ENCODE measurements at places on chromosomes 3 and 15.

DNA sequence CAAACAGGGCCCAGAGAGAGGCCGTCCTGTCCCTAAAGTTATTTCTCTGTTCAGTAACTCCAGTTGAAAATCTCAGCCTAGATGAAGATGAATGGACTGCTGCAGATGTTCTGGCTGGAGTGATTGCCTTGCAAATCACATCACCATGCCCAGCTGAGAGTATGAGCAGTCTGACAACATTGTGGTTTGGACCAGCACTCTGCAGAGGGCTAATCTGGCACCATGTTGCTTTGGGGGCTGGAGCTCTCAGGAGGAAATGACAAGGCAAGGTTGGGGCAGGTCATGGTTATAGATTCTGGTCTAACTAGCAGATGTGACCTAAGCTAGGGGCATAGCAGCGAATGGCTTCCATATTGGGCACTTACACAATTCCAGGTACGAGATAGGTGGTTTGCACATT, 314.2 kb downstream of the CLSTN2 start:
- no peak for DNase-seq

GRCh38 chr3:143241481-143241951, 121.9 kb downstream of the CHST2 start:
- DNase-seq = no peak

- no peak for DNase-seq
Observed at GRCh38 chr15:47470983-47471382, 246.3 kb upstream of the SEMA6D start.

DNA sequence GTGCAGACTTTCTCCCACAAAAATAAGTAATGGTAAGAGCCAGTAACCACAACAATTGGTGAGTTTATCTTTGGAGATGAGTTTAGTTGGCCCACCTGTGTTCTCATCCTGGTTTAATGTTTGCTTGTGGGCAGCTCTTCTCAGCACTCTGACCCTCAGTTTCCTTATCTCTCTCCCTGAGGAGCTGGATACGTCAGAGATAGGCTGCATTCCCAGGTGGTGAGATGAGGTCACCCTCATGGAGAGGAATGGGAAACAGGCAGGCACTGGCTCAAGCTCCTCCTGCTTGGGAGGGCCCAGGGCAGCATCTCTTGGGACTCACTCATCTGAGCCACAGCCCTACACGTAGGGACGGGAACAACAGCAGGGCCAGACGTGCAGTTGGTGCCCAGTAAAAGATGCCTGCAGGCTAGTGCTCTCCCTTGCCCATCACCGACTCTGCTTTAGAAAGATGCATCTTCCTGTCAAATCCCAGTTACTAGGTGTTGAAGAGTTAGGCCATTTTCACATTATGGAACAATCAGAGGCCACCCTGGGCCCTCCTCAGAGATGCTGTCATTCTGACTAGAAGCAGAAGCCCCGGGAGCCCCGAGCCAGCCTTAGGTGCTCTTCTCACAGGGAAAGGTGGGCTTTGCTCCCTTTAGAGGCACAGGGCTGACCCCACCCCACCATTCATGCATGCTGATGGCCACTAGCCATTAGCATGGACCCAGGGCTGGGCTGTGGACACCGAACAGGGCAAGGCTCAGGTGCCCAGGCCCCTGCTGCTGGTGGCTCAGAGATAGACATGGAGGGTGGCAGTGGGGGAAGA, 59.7 kb downstream of the GRIP2 start:
- DNase-seq = no peak

GRCh38 chr15:64911311-64912186, at the start of gene ANKDD1A:
Gene ANKDD1A (plus strand): TSS chr15:64911902. CDS start chr15:64911931, 29 bp downstream.
- no peak for DNase-seq

DNA sequence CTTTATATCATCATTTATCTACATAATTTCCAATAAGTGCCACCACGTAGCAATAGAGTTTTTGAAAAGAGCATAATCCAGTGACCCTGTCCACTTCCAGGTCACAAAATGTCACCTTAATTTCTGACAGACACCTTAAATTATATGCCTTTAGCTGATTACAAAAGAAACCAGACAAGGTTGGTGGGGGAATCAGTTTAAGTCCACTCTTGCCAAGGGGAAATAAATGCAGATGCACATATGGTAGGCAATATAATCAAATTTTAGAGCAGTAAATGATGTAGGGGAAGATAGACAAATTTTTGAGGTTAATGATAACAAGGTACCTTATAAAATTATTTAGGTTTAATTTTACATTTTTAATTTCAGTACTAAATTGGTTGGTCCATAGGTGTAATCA, 253.5 kb downstream of the ZIC1 start:
- DNase-seq = no peak

- DNase-seq = no peak
Observed at GRCh38 chr15:61794276-61794675, 266.0 kb downstream of the VPS13C start.

- DNase-seq = no peak
Observed at GRCh38 chr3:108381529-108382140, 85.3 kb downstream of the HHLA2 start.

Data from CMK (cell line).